Progenitor cell of endocrine pancreas (in vitro differentiated cells): ENCODE measurements at places on chromosomes 2 and 18.

DNA sequence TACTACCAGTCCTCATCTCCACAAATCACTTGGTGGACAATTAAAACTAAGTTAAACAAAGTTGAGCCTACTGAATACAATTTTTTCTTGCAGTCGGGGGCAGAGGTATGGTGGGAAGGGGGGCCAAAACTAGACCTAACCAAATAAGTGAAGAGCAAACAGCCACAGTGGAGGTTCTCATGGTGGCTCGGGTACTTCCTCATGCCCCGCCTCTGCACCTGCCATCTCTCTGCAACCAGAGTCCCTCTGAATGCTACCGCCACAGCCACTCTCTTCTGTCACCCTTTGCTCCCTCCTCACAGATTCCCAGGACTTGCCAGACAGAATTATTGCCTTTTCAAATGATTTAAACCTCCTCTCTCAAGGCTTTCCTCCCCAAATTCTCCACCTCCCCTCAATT is 204.2 kb downstream of the TMEM247 start:
- DNase-seq = no peak

- DNase-seq = no peak
Measured at GRCh38 chr18:2569338-2570207, 1.7 kb downstream of the METTL4 start.

DNA sequence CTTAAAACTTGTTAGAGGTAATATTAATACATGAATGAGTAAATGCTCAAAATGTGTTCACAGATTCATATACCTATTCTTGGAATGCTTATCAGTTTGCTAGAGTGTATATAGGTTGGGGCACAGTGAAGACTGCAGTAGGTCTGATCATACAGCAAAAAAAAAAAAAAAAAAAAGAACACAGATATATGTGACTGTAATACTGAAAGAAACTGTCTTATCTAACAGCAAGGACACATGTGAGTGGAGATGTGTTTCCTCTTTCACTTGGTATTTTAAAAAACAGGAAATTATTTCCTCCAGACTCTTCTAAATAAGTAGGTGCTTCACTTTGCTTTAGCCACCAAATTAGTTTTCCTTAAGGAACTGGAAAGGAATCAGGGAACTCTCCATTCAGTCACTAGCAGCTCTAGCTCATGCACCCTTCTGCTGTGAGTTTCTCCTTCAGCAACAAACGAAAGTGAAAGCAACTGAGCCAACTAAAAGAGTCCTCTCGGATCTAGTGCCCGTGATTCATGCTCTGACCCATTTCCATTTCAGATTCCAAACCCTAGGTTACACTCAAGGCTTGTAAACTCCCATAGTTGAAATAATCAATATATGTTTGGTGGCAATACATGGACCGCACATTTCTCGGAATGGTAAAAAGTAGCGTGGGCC is 98.5 kb downstream of the DSEL start:
- no peak for DNase-seq

GRCh38 chr18:43061816-43062215 is 53.7 kb downstream of the RIT2 start:
- DNase-seq = no peak

- no peak for DNase-seq
Measured at GRCh38 chr2:221402072-221402471, 170.0 kb downstream of the EPHA4 start.

DNA sequence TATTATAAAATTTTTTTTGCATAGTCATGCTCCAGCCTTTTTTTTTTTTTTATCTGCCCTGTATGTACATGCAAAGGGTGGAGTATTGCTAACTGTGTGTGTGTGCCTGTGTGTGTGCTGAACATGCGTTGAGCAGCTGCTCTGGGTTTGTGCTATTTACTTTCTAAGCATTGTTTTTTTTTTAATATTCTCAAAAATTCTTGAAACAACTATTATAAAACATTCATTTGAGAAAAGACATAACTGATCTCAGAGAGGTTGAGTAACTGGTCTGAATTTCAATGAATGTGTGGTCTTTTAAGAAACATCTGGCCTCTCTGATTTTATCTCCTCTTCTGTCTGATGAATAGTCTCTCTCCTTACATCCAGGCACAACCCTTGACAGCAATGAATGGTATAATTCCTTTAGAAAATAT is 366.0 kb upstream of the SLC14A2 start:
- no peak for DNase-seq

DNA sequence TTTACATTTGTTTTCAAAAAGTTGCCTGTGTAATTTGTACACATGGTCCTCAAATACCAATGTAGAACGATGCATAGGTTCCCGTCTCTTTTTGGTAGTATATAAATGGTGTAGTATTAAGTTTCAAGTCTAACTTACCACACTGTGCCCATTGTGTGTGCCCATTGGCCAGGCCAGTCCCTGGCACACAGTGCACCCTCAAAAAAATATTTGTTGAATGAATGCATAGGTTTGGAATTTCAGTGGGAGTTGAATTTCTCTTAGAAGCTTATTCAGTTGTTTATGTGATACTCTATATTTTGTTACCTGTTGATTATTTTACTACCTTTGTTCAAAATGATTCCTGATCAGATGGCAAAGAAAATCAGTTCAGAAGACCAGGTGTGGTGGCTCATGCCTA is 30.1 kb downstream of the IDH1 start:
- DNase-seq = no peak

GRCh38 chr2:237253046-237253702 is 160.8 kb downstream of the COL6A3 start:
- no peak for DNase-seq

- DNase-seq = no peak
Measured at GRCh38 chr18:59907660-59908059, 7.9 kb downstream of the PMAIP1 start.

- no peak for DNase-seq
Measured at GRCh38 chr18:47036927-47037578, 1.6 kb upstream of the ELOA2 start.
